ENCODE measurements at places on chromosomes 4 and X.

DNA sequence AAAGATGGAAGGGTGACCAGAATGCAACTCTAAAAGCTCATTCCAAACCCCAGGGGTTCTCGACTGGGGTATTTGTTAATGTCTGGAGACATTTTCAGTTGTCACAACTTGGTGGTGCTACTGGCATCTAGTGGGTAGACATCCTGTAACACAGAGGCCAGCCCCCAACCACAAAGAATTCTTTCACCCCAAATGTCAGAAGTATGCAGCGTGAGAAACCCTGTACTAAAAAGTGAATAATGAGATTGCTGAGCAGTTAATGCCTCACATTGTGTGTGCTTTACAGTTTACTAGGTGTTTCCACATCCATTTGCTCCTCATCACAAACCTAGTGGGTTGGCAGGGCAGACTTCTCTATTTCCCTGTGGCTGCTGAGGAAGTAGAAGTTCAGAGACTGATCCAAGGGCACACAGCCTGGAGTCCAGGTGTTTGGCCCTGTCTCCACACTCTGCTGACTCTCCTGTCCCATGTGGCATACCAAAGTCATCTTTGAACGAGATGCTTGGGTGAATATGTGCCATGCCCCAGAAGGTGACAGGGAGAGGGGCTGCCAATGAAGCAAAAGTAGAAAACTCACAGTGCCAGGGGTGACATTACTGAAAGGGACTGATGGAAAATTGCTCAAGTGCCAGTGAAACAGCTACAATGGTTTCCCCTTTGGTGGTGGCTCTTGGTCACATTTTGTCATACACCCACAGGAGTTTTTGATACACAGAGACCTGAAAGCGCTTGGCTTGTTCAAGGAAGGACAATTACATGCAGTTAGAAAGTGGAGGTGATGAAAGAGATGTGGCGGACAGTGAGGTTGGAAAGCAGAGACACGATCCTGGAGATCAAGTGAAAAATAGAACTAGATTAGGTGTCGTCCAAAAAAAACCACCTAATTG lies 10.1 kb upstream of the TMEM154 start:
- DNase-seq: no peak

GRCh38 chr4:6869944-6870343 lies 39.7 kb upstream of the TBC1D14 start:
- DNase-seq: no peak

DNA sequence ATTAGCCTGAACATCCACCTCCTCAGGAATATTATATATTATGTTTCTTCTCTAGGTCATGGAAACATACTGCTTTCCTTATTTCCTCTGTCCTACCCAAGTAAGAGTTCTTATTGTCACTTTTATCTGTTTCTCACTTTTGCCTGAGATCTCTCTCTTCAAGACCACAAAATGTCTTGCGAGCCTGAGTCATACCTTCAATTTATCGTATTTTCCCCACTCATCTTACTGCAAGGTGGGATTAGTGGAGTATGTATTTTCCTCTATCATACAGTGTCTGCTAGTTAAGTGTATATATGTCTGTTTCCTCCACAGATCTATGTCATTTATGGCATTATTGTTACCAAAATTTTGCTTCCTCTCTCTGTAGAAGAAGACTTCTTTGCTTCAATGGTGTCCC lies 124.5 kb downstream of the EIF4E start:
- DNase-seq: no peak

DNA sequence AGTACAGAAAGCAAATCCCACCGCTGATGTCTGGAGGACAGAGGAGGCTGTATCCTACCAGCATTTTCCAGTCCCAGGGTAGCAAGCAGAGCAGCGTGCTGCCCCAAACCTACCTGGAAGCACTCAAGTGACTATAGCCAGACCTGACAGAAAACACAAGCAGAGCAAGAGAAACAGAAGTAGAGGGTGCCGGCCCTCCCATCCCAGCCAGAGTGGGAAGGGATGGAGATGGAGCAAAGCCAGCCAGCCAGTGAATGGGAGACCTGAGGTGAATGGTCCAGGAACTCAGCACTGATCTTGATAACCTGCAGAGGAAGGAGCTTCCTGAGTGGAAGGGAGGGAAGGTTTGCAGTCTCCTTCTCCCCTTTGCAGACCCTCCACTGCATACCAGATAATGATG lies 185.2 kb downstream of the MAML3 start:
- DNase-seq: no peak

DNA sequence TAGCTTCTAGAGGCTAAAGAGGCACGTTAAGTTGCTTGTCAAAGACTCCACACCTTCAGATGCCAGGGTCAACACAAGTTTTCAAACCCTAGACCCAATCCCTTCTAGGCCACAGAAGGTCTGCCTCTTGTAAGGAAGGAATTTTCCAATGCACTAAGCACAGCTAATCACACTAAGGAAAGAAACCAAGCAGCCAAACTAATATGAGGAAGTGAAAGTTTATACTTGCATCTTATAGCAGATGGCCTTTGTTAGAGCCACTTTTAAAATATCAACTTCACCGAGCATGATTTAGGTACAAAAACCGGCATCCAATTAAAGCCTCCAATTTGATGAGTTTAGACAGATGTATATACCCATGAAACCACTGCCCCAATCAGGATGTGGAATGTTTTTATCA lies 9.9 kb downstream of the FHL1 start:
- DNase-seq: no peak

DNA sequence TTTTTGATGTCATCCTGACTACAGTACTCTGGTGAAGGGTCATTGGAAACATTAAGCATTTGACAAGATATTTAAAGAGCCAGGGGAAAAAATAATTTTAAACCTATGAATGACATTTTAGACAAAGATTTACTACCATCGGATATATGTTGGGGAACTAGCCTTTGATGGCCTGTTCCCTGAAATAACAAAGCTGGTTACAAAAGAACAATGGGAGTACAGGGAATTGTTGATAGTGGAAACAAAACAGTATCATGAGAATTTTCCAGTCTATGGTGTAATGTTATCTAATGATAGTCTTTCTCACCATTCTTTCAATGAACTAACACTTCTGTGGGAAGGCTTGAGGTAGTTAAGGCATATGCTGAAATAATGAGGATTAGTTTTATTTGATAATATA lies 125.9 kb upstream of the KLHL4 start:
- no peak for DNase-seq

- DNase-seq: no peak
Measured at GRCh38 chr4:11698033-11698432, 269.3 kb upstream of the HS3ST1 start.

- DNase-seq: no peak
Measured at GRCh38 chr4:54228546-54228945, 547 bp upstream of the PDGFRA start.

DNA sequence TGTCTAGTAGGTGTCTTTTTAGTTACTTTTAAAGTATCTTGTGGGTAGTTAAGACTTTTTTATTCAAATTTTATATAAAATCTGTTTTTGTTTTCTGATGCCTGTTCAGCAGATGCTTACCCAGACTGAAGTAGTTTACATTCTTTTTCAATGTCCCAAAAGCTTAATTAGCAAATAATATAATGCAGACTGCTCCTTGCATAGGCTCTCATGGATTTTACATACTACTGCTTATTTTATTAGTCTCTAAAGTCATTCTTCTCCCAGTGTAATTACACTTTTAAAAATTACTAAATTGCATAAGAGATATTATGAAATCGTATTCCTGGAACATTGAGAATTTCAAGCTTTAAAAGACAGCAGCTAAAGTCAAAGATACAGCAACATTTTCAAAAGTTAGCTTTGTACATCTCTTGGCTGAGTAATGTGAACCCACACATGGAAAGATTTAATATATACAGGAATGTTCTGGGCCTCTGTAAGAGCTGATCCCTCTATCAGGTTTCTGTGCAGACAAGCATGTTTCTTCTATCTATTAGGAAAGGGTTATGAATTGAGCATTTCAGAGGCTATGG lies 148.4 kb upstream of the SPRY1 start:
- no peak for DNase-seq

Data from activated CD4-positive, alpha-beta T cell treated with anti-CD3 and anti-CD28 coated beads for 1 hour (primary cell).